ENCODE measurements at places on chromosomes 5 and 9.
A peak's percentile ranks its signal among the peaks of the same experiment; 100 is the strongest.

- DNase-seq, result no peak
Observed at GRCh38 chr9:110464321-110464720, 115.2 kb downstream of the SVEP1 start.

- DNase-seq, result no peak
Observed at GRCh38 chr5:174323878-174324281, 278.4 kb downstream of the NSG2 start.

GRCh38 chr5:67575087-67575486 is 378.5 kb upstream of the CD180 start:
- no peak for DNase-seq

GRCh38 chr5:19608444-19609002 is 379.5 kb downstream of the CDH18 start:
- no peak for DNase-seq

DNA sequence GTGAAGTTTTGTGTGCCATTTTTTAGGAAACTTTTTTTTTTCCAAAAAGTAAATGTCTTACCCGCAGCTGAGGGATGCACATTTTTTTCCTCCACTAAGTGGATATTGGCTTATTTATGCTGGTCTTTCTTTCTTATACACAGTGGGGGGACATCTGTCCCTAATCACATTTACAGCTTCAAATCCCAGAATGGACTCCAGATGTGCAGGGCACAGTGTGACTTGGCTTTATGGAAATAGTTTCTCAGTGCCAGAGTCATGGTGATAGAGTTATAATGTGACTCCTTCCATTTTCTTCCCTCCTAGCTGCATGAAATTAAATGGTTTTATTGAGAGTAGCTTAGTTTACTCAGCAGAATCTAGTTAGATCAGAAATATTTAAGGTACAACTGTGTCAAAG is 66.5 kb downstream of the SV2C start:
- DNase-seq, result no peak

DNA sequence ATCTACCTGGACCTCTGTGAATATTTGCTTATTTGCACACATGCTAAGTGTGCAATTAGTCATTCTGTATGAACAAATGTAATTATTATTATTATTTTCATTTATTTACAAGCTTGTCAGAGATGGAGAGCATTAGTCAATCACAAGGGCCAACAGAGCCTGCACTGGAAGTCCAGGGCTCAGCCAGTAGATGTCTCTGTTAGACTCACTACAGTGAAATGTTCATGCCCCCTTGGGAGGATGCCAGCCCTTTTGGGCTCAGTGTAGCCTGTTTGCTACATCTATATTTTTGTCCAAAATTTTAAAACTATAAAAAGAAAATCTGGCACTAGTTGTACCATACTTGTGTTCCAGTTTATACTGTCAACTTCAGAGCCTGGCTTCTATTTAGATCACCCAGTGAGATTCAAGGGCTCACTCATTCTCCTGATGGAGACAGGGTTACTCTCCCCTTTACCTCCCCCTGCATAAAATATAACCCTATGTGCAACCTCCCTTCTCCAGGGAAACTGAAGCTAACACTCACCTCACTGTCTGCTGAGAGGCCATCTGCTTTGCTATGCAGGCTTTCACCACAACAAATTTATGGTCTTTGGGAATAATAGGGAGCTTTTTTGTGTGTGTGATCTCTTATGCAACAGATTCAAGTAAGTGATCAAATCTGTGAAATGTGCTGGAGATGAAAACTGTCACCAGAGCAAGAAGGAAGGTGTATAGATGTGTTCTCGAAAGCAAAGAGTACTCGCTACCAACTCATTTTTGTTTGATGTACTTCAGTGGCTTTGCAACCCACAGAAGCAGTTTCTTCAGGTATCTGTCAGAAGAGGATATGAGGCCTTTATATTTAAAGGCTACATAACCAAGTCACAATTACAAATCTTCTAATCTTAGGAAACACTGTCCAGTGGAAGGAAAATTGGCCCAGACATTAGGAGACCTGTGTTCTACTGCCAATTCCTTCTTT is 99.9 kb upstream of the TLE4 start:
- no peak for DNase-seq

DNA sequence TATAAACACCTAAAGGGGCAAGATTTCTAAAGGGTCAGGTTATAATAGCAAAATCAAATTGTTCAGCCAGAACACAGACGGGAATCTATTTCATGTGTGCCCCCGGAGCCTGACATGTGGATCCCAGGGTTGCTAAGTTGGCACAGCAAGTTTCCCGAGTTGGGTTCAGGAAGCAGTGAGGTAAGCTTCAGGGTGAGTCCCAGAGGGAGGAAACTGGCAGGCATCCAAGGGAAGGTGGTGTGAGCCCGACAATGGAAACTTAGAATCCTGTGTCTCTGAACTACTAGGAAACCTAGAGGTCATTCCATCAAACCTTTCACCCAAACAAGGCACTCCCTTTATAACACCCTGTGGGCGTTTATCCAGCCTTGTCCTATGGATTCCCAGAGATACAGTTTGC is 98.4 kb downstream of the ADRB2 start:
- DNase-seq, result no peak

DNA sequence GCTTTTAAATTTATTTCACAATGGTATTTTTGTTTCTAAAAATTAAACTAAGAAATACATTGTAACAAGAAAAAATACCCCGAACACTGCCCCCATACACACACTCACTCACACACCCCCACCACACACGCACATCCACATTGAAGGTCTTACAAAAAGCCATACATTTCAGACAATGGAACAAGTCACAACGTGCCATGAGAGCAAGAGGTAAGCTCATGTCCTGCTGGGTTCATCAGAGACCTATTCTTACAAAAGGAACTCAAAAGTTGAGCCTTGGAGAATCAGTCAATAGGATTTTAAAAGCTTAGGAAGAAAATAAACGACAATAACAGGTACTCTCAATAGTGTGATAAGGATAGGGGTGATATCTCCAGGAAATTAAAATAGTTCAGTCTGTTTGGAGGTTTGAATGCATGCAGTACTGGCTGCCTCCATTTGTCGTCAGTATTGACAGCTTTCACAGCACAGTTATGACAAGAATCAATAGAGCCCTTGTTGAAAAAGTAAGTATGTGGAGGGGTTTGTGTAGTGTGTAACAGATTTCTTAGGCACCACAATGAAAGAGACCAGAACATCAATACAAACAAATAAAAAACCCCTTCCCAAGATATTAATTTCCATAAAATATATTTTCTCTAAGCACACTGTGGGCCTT is 1826.2 kb upstream of the CDH6 start:
- no peak for DNase-seq

GRCh38 chr9:33415501-33416038 is 13.2 kb upstream of the AQP7 start:
- peak; percentile 90 for DNase-seq

GRCh38 chr5:151454166-151454565 is 6.8 kb downstream of the SLC36A1 start:
- no peak for DNase-seq

DNA sequence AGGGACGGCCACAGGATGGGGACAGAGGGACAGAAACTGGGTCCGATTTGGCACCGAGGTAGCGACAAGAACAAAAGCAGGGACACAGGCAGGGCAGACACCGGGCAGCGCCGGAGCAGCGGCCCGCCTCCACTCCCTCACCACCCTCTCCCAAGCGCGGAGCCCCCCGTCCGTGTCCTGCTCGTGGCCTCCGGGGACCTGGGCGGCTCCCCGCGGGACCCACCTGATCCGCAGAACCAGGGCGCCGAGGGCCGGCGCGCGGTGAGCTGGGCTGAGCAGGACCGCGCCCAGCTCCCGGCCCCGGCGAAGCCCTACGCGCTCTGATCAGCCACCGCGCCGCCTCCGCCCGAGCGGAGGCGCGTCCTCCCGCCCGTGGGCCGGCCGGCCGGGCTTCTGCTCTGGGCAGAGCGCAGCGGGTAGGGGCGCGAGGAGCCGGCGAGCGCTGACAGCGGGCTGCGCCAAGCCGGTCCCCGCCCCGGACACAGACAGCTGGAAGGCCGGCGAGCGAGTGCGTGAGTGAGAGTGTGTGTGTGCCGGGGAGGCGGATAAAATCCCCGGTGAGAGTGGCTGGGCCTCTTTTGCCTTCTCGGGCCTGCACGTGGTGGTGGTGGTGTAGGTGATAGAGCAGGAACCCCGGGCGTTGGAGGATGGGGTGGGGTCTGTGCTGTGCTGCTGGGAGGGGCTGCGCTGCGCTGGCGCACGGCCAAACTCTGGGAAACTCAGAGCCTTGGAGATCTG is at the start of gene GGTA1:
TSS of gene GGTA1 (minus strand) at position 418 of the 738 bp plus-strand sequence. CDS start 31,922 bp downstream, outside the sequence.
- peak; percentile 42 for DNase-seq

- DNase-seq, result peak; percentile 74
Observed at GRCh38 chr9:127778280-127779135, at the start of gene SH2D3C. TSS of gene SH2D3C (minus strand) at chr9:127778666. CDS start at chr9:127778627, 39 bp downstream.

DNA sequence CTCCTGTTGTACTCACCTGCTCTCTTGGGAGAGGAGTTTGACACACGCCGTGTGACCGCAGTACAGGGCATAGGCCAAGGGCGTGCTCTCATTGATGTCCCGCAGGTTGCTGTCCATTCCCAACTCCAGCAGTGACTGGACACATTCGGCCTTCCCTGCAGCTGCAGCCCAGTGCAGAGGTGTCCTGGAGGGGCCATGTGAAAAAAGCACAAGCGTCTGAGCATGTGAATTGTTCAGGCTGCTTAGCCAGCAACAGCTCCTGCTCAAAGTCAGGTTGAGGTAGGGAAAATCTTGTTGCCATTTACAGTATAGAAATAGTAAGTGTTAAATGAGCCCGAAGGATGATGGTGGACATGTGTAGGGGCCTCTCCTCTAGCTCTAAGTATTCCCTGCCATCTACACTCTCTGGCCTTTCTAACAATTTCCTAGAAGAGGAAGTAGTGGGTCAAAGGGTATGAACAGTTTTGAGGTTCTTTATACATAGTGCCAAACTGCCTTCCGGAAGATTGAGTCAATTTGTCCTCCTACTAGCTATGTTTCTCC is 116.5 kb downstream of the ANKRD55 start:
- DNase-seq, result no peak

DNA sequence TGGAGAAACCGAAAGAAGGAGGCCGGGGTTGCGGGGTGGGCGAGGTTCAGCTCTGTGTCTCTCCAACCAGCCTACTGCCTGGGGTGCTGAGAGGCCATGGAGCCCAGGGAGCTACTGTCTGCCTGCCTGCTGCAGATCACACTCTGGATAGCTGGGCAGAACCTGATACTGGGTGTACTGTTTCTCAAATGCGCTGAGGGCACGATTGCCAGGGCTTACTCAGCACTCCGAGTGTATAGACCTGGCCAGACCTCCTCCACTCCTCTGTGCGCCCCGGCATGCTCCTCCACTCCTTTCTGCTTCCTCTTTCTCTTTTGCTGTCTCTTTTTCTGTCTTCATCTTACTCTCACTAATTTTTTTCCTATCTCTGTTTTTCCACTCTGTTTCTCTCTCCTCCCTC is 215.1 kb downstream of the PAPPA start:
- DNase-seq, result no peak

DNA sequence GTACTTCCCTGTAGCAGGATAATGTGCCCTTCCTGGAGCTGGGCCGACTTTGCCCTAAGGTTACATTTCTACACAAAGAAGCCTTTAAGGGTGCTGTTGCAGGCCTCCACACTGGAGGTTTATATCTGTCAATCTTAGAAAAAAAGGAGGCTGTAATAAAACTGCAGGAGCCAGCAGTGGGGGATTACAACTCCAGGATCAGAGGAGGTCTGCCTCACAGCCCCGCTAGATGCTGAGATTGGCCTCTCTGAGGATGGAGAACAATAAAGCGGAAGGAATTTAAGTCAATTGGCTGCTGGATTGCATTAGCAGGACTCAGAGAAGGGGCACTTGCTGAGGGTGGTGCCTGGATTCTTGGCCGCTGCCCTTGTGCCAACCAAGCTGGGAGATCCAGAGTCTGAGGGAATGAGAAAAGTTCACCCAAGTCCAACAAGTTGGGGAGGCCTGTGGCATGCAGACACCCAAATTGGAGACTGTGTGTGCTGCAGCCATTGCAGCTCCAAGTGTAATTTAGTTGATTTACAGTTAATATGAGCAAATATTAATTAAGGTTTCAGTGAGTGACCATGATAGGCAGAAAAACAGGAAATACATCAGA is 99.0 kb upstream of the SSBP2 start:
- no peak for DNase-seq

- DNase-seq, result no peak
Observed at GRCh38 chr9:72193478-72193881, 44.2 kb downstream of the GDA start.

DNA sequence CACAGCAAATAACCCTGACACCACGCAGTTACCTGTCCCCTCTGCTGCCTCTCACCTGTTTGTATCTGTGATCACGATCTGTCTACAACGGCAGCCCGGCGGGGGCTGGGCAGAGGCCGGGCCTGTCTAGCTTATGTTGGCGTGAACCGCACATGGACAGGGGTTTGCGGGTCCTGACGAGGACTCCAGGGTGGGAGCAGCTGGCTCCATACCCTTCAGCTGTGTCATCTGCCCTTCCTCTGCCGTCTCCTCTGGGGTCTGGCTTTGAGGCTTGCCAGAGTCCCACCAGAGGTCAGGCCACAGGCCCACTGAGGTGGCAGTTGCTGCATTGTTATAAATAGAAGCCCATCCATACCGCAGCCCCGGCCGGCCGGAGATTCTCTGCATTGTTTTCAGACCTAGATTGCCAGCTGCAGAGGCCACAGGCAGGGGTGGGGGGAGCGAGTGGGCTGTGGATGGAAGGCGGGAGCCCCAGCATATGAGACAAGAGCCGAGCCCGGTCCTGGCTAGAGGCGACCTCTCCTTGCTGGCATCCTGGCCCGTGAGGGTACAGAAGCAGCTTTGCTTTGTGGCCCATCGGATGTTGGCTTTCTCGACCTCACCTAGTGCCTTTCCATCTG is 37.8 kb downstream of the FAM78A start:
- DNase-seq, result no peak

DNA sequence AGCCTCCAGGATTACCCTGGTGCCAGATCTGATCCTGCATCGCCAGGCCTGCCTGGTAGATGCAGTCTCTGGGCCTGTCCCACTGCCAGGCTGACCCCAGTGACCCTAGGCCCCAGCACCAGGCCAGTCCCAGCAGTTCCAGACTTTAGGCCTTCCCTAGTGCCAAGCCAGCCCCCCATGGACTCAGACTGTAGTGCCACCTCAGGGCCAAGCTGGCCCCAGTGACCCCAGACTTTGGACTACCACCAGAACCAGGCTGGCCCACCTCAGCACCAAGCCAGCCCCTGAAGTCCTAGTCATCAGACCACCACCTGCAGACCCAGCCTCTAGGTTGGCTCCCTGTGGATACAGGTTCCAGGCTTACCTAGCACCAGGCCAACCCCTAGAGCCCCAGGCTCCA is 142.5 kb downstream of the PJA2 start:
- no peak for DNase-seq

GRCh38 chr5:39452846-39453245 is 28.1 kb upstream of the DAB2 start:
- no peak for DNase-seq

- peak; percentile 60 for DNase-seq
Observed at GRCh38 chr5:133611357-133612248, 738 bp downstream of the FSTL4 start.

GRCh38 chr5:131635684-131636572 is 899 bp upstream of the RAPGEF6 start:
- DNase-seq, result no peak

DNA sequence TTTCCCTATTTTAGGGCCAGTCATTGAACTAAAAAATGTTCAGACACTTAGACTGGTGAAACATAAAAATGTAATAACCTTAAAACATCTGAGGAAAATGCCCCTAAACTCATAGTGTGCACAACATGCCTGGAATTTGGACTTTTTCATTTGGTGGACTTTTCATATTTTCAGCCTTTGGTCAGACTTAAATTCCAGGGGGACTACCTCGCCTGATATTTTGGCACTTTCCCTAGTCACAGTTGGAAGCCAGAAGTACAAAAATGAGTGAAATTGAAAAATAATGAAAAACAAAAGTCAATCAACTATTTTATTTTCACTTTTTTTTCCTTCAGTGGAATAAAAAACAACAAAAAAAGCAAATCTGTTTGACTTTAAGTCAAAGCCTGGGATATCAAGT is 256.2 kb downstream of the ACTL7B start:
- DNase-seq, result no peak

Measured in activated T-cell treated with anti-CD3 and anti-CD28 coated beads, Interleukin-2, amount 50 U/mL, for 24 hours (primary cell).